ENCODE measurements at places on chromosomes 5 and 9.
A peak's percentile ranks its signal among the peaks of the same experiment; 100 is the strongest.

- DNase-seq: no peak
Observed at GRCh38 chr9:92735636-92736562, 28.7 kb downstream of the BICD2 start.

DNA sequence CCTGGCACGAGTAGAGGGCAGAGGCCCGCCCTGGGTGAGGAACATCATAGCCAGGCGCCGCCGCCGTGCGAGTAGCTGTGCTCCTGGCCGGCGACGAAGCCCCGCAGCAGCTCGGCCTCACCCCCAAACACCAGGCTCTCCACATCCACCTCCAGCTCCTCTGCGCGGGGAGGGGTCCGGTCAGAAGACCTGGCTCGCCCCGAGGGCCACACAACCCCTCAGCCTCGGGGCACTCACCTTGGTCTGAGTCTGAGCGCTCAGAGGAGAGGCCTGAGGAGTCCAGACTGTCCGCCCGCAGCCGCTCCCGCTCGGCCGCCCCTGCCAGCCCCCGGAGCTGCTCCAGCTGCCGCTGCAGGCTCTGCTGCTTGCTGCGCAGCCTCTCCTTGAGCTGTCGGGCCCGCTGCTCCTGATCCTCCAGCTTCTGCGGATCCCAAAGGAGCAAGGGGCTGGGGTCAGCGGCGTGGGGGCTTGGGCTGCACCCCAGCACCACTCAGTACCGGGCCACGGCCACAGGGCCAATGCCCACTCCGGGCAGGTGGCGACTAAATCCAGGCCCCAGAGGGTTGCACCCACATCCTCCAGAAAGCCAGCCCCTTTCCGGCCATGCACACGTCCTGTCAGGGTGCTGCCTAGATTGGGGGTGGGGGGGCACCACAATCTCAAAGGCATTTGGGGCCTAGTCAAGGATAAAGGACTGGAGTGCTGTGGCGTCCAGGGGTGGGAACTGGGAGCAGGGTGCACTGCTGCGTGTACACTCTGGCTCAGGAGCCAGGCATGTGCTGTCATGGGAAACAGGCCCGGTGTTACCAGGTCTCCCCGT is 3.9 kb downstream of the MXD3 start:
- no peak for DNase-seq

GRCh38 chr9:72489986-72490385 is 31.4 kb upstream of the TMC1 start:
- peak; percentile 85 for DNase-seq

DNA sequence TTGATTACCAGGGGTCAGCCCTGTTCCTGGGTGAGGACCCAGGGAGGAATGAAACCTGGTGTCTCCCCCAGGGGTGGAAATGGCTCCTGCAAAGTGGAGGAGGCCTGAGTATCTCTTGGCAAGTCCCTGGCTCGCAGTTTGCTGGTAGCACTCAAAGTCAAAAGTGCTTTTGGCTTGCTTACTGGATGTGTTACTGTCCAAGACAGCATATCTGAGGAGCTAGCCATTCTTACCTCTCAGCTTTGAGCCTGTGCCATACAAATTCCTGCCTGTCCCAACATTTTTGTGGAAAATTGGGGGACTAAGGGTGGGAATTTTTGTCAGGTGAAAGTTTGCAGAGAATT is 9.9 kb downstream of the ZNF618 start:
- no peak for DNase-seq

DNA sequence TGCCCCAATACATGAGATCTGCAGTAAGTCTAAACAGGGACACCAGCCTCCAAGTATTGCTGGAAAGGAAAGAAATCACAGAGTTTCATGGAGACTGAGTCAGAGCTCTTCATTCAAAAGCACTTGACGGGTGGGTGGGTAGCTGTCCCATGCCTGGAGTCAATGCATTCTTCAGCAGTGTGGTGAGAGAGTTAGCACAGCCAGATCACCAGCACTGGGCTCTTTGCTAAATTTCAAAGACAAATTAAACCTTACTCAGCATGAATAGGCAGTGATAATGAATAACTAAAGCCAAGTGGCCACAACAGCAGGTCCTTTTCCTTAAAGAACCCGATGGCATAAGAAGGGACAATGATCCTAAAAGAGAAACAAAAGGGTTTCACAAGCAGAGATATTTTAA is 192.4 kb downstream of the ACTL7B start:
- no peak for DNase-seq

DNA sequence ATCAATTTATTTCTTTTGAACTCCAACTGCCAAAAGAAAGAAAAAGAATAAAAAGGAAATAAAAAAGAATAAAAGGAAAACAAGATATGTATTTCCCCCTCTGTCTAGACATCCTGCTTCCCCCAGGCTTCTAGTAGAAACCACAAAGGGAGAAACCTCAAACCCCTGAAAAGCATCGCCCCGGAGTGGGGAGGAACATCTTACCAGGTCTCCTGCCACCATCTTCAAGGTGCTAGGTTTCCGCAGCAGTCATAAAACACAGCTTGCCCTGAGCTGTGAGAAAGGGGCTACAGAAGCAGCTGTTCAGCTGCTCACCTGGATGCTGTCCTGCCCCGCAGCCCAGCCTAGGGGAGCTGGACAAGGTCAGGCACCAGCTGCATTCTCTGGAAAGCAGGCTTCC is 487.7 kb downstream of the GADD45G start:
- DNase-seq: no peak

GRCh38 chr5:151255621-151256286 is 2.8 kb downstream of the GM2A start:
- no peak for DNase-seq

DNA sequence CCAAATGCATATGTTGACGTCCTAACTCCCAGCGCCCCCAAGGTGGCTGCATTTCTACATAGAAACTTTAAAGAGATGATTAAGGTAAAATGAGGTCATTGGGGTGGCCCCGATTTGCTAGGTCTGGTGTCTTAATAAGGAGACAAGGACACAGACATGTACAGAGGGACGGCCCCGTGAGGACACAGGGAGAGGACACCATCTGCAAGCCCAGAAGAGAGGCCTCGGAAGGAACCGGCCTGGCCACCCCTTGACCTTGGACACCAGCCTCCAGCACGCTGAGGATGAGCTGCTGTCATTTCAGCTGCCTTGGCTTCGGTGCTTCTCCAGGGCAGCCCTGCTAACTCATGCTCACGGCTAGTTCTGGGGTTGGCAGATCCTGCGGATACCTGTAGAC is 73.2 kb downstream of the MRPL36 start:
- no peak for DNase-seq

DNA sequence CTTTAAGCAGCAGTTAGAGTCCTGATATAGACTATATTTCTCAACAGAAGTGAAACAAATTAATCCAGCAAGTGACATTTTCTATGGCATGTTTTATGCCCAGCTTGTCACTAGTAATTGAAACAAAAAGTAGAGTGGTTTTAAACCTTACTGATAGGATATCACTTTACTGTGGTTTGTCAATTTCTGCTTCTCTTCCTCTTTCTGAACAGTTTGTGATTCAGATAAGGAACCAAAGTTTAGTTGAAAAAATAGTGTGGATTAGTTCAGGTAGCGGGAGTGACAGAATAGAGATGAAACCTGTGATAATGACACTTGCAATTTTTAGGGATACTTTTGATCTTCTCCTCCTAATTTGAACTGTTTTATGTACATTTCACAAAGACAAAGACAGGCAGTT is 485.7 kb upstream of the EDIL3 start:
- DNase-seq: no peak

DNA sequence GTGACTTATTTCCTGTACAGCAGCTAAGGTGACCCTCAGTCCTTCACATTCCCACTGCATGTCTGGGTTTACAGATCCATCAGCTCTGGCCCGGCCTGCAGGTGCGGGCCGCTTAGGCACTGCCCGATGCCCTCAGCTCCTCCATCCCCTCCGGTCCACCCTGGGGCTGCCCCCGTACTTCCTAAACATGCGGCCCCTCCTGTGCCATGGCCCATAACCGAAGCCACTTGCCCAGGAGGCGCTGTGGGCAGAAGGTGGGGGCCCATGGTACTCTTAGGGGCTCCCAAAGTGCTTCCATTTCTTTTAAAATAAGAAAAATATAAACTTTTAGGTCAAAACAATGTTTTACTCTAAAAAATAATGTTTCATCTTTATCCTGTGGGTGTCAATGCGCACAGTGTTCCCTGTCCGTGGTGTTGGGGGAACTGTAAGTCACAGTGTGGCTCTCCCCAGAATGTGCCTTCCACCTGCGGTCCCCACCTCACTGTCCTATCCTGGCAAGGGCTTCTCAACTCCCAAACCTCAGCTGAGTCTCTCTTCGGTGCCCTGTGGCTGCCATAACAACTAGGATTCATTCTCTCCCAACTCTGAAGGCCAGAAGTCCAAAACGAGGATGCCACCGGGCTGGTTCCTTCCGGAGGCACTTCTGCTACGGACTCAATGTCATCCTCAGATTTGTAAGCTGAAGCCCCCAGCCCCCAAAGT is 132.7 kb upstream of the LPCAT1 start:
- no peak for DNase-seq

- DNase-seq: no peak
Observed at GRCh38 chr9:115005322-115005721, 74.9 kb upstream of the TNFSF8 start.

- peak; percentile 74 for DNase-seq
Observed at GRCh38 chr5:103929338-103930013, 366.9 kb upstream of the NUDT12 start.

DNA sequence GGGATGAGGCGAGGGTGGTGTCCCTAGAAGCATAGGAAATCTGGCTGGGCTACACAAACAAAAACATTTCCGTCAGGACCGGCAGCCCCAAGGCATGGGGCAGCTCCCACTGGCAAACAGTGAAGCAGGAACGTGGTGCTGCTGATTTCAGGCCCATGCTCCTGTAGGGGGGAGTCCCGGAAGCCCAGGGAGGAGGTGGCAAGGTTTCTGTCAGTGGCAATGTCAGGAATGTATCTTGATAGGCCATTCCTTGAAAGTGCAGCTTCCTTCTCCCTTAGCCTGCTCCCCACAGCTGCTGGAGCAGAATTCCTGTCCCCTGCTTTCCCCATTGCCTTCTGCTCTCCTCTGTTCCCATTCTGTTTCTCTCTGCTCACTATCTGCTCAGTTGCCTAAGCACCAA is 42.4 kb downstream of the MRRF start:
- no peak for DNase-seq

- DNase-seq: no peak
Observed at GRCh38 chr5:79149433-79149832, 37.8 kb downstream of the BHMT start.

- no peak for DNase-seq
Observed at GRCh38 chr5:96530901-96531300, 97.9 kb upstream of the PCSK1 start.

GRCh38 chr9:69583645-69584234 is 88.4 kb downstream of the APBA1 start:
- no peak for DNase-seq

DNA sequence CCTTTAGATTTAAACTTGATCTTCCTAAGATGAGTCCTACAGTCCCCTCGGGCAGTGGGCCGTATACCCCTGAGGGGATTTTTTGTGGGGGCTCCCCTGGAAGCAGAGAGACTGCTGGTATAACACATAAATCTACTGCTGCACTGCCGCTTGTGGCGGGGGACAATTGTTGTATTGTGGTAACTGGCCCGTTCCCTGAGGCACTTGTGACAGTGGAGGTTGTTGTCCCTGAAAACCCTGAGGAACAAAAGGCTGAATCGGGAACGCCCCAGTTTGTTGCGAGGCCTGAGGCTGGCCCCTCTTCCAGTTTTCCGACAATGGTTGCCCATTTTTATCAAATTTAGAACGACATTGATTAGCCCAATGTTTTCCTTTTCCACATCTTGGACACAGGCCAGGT is 4.7 kb upstream of the TMEM141 start:
- DNase-seq: no peak

DNA sequence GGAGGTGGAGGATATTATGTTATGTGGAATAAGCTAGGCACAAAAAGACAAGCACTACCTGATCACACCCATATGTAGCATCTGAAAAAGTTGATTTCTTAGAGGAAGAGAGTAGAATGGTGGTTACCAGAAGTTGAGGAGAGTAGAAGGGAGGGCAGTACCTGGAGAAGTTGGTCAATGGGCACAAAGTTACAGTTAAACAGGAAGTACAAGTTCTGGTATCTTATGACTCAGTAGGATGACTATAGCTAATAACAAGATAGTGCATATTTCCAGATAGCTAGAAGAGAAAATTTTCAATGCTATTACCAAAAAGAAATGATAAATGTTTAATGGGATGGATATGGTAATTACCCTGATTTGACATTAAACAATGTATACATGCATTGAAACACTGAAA is 686.7 kb downstream of the ISL1 start:
- DNase-seq: no peak
